Ovary (tissue), 10 donors: ENCODE measurements at places on chromosomes 6 and 20.

DNA sequence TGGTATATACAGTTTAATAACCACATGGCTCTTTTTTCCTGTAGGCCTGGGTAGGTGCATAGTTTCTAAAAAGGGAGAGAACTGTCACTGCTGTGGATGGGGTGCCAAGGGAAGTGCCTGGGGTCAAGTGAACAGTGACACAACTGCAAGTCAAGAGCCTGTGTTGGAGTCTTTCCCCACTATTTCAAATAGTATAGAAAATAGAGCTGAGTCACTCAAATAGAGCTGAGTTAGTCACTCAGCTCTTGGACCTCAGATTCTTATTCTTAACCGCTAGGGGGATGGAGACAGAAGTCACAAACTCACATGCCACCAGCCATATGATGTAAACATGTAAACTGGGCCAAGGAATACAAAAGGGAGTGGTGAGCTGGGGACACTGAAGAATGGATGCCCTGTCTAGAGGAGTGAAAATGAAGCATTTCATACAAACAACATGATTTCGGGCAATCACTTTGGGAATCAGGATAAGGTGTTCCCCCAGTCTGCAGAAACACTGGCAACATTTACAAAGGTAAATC is 2.1 kb downstream of the NQO2 start:
- no peak for DNase-seq

DNA sequence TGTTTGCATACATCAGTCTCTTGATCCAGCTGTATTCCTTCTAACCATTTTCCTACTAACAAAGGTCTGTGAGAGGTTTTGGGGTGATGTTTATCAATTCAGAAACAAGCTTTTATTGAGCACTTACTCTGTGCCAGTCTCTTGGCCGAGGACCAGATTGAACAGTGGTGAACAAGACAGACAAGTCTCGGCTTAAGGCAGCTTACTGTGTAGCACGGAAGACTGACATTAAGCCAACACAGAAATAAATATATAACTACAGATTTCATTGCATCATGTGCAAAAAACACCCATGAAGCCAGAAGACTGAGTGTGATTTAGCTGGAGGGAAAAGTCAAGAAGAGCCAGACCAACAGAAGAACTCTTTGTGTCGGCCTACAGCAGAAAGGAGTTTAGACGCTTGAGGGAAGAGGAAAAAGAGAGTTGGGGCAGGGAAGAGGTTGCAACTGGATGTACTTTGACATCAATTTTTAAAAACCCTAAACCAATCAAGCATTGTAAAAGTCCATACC is 549.6 kb upstream of the CITED2 start:
- no peak for DNase-seq

GRCh38 chr20:41649489-41649888 is 31.3 kb upstream of the CHD6 start:
- DNase-seq, result no peak

- no peak for DNase-seq
Observed at GRCh38 chr6:107543088-107543487, 53.2 kb downstream of the SOBP start.

- DNase-seq, result no peak
Observed at GRCh38 chr6:99151634-99152346, 197.7 kb downstream of the FAXC start.

DNA sequence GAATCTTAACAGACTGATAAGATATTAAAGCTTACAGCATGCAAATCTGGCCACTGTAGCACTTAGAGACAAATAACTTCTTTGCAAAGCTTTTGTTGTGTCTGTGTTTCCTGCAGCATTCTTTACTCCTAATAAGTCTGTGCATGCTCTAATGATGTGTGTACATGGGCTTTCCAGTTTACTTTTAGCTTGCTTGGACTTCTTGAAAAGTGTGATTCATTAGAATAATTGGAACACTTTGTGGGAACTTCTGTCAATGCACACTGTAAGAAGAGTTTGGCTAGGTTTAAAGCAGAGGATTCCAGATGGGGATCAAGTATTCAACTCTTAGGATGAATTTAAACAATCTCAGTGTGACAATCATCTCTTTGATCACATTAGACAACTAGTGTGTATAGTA is 22.1 kb upstream of the TINAG start:
- no peak for DNase-seq

DNA sequence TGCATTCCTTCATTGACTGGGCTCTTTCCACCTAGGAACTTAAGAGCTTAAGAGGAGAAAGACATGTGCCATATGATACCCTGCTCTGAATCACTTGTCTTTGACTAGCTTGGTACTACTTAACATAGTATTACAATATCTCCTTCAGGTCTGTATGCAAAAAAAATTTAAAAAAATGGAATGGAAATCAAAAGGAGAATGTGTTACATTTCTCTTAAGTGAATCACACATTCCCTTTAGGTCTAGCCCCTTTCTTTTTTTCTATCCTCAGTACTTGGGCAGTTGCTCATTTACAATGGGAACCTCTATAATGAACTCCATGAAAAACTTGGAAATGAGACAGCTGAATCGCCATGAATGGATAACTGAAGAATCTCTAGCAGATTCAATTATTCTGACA is 53.8 kb downstream of the SLC35F1 start:
- DNase-seq, result no peak

DNA sequence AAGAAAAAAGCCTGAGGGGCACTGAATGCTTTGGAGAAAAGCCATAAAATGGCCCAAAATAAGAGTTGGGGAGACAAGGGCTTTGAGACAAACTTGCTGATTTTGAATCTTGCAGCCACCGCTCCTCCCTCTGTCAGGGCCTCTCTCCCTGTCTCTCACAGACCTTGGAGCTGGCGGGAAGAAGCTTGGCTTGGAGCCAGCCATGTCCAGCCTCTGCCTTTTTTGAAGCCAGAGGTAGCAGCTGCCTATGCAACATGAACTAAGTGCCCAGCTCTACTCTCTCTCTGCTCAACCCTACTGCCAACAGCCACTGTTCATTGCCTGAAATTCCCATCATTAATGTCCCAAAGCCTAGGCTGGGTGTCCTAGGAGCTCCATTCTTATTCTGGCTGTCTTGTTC is 63.7 kb upstream of the CTNNBL1 start:
- DNase-seq, result peak; percentile 36
